CD8-positive, alpha-beta memory T cell (primary cell): ENCODE measurements at places on chromosomes 7 and 10. TPM values are rescaled to one million over a fixed set of nuclear protein-coding genes. Genes with fewer than 3 reads are reported as not detected.

MGAM2 gene
- not detected for total RNA-seq

FLNC gene
- total RNA-seq = not detected

ADRA2A gene
- total RNA-seq = not detected

PROSER2 gene
- 1.5 TPM for total RNA-seq

IMPDH1 gene
- 70.4 TPM for total RNA-seq

NUTM2E gene
- 0.20 TPM for total RNA-seq

NKX1-2 gene
- not detected for total RNA-seq

WNT8B gene
- not detected for total RNA-seq

ABCB4 gene
- total RNA-seq = 0.13 TPM

EBLN1 gene
- total RNA-seq = not detected

RAMP3 gene
- not detected for total RNA-seq

ZNRF2 gene
- 13.6 TPM for total RNA-seq

ACSL5 gene
- total RNA-seq = 53.7 TPM

KCNIP2 gene
- 1.0 TPM for total RNA-seq

ARHGAP22 gene
- not detected for total RNA-seq

ATP6V0A4 gene
- total RNA-seq = not detected

VWA2 gene
- total RNA-seq = not detected

RBP3 gene
- not detected for total RNA-seq

ASIC3 gene
- 3.6 TPM for total RNA-seq

SEMA3D gene
- not detected for total RNA-seq

ZNF862 gene
- total RNA-seq = 13.2 TPM

CPEB3 gene
- total RNA-seq = 2.1 TPM

CLDN3 gene
- total RNA-seq = not detected
